Activated naive CD4-positive, alpha-beta T cell treated with anti-CD3 and anti-CD28 coated beads, Interleukin-2, amount 50 U/mL, for 16 hours (primary cell): ENCODE measurements at places on chromosomes 5 and 9.

GRCh38 chr5:145350513-145350912 is 484.6 kb downstream of the PRELID2 start:
- no peak for DNase-seq

- DNase-seq: no peak
These were observed 22.6 kb upstream of the HSPA9 start for GRCh38 chr5:138597661-138598400.

GRCh38 chr5:160230686-160231527 is 1.6 kb downstream of the FABP6 start:
- DNase-seq: no peak

DNA sequence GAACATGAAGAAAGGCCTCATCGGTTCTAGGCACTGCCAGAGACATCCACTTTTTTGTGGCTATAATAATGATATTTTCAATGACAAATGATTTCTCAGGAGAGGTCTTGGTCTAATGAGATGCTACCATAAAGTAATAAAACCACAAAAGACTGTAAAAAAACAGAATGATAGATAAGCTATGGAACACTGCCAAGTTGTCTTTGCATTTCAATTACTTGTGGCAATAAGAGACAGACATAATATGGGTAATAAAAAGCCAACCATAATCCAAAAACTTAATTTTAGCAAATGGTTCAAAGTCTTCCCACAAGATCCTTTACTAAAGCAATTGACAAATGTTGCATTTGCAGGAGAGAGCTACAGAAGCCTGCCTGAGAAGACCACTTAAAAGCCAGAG is 292.5 kb downstream of the ATPSCKMT start:
- no peak for DNase-seq

- no peak for DNase-seq
These were observed 122.1 kb downstream of the SAXO1 start for GRCh38 chr9:18910916-18911315.
